IMR-90 (cell line): ENCODE measurements at places on chromosomes 13 and 19.

GRCh38 chr13:106105153-106105552 lies 430.3 kb downstream of the EFNB2 start:
- DNase-seq = peak; percentile 11

GRCh38 chr13:107395927-107396662 lies 819.2 kb downstream of the LIG4 start:
- no peak for DNase-seq

DNA sequence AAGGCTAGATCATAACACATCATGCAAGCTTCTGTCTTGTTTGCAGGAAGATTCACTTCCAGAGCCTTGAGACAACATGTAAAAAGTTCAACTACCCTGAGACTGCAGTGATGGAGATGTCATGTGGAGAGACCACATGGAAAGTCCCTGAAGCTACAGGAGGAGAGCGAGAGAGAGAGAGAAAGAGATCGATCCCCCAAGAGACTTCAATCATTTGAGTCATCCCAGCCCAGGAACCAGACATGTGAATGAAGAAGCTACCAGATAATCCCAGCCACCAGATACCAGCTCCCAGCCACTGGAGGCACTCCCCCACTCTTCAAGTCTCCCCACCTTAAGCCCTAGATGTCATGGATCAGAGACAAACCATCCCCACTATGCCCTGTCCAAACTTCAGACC lies 10.7 kb upstream of the EVI5L start:
- DNase-seq = no peak

DNA sequence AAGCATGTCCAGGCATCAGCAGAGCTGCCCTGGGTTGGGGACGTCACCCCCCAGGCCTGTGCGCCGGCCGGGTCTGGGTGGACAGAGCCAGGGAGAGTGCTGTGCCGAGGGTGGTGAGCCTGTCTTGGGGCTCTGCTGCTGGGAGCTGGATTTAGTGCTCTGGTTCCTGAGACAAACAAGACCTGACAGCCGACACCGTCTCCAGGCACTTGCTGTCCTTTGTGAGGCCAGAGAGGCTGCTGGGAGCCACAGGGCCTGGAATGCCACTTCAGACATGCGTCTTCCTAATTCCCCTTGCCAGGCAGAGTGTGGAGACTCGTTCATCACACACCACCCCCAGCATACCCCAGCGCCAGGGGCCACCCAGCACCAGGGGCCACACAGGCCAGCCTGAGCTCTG lies 165.8 kb downstream of the KDM4B start:
- DNase-seq = no peak

- no peak for DNase-seq
Observed at GRCh38 chr19:5321851-5322681, 18.5 kb downstream of the PTPRS start.

DNA sequence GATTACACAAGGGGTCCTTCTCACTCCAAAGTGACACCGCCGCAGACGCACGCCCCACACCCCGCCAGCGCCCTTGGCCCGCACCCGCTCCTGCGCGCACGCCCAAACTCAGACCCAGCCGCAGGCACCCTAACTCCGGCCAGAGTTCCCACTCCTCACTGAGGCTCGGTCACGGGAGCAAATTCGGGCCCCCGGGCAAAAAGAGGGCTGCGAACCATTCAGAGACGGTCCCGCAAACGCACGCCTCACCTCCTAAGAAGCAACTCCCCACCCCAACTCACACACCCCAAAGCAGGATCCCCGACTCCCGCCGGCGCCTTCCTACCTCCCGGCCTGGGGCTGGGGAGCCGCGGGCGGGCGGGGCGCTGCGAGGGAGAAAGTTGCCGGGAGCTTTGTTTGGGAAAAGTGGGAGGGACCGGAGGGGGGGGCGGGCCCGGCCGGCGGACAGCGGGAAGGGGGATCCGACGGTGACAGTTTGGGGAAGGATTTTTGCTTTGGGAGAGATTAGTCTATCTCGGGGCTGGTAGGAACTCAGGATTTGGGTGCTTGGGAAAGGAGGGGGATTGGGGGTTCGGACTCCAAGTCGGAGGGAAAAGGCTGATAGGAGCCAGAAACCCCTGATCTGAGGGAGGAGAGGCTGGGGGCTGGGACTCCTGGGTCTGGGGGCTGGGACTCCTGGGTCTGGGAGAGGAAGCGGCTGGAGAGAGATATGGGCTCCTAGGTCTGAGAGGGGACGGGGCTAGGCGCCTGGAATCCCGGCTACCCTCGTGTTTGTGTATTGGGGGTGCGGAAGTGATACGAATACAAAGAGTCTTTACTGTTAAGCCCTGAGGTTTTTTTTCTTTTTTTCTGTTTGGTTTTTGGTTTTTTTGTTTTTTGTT lies at the start of gene TEAD2:
Gene TEAD2 (minus strand): TSS at position 369 of the 881 bp plus-strand sequence. CDS start 2,341 bp downstream, outside the sequence.
- DNase-seq = peak; percentile 47

DNA sequence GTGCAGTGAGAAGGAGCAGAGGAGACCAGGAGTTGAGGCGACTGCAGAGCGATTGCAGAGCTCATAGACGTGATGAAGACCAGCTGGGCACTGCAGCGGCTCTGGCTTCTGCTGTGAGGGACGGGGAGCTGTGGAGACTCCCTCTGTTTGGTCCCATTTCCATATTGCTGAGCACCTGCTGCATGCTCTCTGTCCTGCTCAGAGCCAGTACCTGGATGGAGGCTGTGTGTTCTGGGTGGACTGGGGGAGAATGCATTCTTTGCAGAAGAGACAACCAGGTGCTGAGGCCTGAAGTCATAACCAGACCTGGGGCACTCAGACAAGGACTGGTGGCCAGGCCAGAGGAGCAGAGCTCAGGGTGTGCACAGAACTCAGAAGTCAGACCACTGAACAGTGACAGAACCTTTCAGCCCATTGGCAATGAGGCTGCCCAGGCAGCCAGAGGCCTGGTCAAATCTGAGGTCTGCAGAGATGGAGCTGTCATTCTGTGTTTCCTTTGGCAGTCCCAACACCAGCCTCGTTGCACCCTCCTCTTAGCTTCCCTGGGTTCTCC lies 1.3 kb upstream of the A1BG start:
- no peak for DNase-seq

DNA sequence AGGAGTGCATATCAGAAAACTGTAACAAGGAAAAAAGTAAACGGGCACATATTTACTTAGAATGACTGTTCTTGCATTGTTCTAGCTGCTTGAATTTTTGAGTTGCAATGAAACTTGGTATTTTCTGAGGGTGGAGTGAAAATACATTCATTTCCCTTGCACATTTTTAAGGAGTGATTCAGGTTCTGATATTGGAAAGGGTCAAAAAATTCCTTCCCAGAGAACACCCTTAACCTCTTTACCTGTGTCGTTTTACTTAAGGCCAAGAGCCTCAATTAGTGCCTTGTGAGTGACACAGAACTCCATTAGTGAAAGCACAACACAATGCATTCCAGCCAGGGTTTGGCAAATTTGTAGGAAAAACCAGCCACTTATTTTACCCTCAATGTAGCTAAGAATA lies 2.3 kb downstream of the ITGBL1 start:
- peak; percentile 33 for DNase-seq

- no peak for DNase-seq
Observed at GRCh38 chr19:46209051-46209450, 20.5 kb upstream of the IGFL1 start.

- DNase-seq = no peak
Observed at GRCh38 chr13:59658738-59659330, 504.9 kb downstream of the DIAPH3 start.

- DNase-seq = peak; percentile 23
Observed at GRCh38 chr19:49327878-49328544, 3.0 kb upstream of the SLC6A16 start.

DNA sequence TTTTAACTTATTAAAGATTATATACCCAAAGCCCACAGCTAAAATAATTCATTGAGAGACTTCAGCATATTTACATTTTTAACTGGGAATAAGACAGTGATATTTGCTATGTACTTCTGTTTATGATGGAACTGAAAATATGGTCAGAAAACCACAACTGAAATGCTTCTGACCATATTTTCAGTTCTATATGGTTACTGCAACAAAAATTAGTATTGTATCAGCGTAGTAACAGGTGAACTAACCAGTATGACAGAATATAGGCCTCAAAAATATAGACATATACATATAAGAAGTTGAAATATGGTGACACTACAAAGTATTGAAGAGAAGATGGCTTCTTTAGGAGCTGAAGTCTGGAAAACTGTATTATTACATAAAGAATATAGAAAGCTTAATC lies 857.4 kb downstream of the OLFM4 start:
- no peak for DNase-seq

DNA sequence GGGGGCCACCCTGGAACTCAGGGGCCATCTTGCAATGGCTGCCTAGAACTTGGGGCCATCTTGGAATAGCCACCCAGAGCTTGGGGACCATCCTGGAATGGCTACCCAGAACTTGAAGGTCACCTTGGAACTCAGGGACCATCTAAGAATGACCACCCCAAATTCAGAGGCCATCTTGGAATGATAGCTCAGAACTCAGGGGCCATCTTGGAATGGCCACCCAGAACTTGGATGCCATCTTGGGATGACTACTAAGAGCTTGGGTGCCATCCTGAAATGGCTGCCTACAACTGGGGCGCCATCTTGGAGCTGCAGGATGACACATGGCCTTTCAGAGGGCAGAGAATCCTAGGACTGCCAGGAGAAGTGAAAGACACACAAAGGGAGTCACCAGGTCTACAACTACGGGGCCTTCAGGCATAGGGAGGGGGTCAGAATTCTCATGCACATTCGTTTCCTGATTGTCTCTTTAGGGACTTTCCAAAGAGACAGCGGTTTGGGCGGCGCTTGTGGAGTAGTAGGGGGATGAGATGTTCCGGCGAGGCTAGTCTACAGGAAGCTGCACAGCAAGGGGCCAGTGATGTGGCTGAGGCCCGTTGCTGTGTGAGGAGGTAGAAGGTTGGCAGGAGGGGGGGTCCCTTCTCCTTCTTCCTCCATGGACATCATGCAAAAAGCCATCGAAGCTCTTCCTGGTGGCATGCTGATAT lies 125.0 kb downstream of the IER2 start:
- DNase-seq = no peak

- peak; percentile 31 for DNase-seq
Observed at GRCh38 chr19:4139614-4140236, 13.7 kb upstream of the CREB3L3 start.

DNA sequence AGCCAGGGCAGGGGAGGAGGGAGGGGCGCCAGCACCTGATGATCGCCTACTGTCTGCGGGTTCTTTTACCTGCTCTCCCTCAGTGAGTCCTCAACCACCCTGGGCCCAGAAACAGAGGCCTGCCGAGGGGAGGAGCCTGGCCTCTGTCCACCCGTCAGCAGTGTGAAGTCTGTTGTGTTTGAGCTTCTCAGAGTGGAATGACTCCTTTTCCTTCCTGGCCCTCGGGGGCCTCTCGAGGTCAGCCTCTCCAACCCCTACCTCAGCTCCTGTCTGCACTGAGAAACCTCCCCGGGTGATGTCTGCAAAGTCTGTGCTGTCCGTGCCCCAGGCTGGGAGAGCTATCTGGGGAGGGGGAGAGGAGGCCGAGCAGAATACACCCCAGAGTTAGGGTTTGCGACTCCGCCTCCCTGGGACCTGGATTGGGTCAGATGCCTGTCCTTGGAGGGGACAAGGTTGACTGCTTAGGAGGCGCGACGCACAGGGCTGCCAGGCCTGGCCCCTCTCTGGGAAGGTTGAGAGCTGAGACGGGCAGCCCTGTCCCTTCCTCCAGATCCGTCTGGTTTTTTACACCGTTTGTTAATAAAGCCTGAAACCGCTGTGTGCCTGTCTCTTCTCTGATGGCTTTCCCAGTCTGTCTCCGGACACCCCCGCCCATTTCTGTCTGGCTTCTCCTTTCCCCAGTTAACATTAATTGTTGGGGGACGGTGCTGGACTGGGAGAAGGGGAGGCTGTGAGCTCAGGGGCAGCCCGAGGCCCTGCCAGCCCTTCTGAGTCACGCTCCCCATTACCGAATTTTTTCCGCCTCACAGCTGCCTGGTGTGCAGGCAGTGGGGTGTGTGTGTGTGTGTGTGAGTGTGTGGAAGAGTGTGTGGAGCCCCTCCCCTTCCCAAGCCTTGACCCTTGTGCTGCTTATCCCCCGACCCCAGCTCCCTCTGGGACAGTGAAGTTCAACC lies 989 bp upstream of the SSC5D start:
- DNase-seq = peak; percentile 97

DNA sequence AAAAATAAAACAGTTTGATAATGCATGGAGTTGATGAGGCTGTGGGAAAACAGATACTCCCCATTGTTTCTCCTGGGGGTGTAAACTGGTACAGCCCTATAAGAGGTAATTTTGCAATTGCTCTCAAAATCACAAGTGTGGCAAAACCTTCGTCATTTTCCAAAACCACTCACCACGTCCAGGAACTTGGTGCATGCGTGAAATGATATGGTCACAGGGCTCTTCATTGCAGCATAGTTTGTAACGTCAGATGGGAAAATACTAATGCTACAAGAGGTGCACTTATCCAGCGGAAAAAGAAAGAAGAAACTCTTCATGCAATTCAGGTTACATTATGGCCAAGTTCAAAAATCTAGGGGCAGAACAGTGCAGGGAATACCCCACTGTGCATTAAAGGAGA lies 11.9 kb upstream of the PLAUR start:
- DNase-seq = no peak

GRCh38 chr13:25214491-25215252 lies 42.6 kb upstream of the AMER2 start:
- DNase-seq = peak; percentile 21

DNA sequence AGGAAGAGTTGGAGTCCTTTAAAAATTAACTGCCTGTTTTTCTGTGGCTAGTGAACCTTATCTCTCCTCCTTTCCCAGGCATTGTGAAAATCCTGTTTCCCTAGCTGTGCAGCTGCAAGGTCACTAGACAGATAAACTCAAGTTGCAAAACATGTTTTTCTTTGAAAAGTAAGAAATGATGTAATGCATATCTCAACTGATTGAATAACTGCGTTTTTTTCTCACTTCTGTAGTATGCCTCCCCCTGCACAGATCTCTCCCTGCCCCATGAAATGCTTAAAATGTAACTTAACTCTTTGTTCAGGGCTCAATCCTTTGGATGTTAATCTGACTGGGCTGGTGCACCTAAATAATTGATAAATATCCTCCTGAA lies 27.7 kb upstream of the CYSLTR2 start:
- DNase-seq = peak; percentile 53

GRCh38 chr19:41864374-41864773 lies 4.3 kb downstream of the RPS19 start:
- no peak for DNase-seq

- peak; percentile 43 for DNase-seq
Observed at GRCh38 chr19:771332-771785, 20.4 kb downstream of the MISP start.

DNA sequence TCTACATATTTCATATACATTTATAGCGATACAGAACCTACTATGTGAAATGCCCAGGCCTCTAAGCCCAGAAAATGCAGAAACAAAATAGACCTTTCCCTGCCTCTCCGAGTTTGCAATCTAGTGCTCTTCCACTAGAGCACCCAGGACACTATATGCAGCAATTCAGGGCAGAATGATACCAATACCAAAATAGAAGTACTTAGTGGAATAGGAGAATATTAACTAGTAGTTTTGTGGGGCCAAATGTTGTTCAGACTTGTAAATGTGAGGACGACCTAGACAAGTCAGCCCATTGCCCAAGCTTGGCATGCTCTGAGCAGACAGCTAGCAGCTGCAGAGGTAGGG lies 35.8 kb upstream of the FLT1 start:
- no peak for DNase-seq

GRCh38 chr19:8366961-8367326 lies 3.0 kb downstream of the ANGPTL4 start:
- DNase-seq = no peak

GRCh38 chr19:6873708-6874431 lies 13.5 kb upstream of the ADGRE1 start:
- no peak for DNase-seq

- peak; percentile 46 for DNase-seq
Observed at GRCh38 chr13:59318320-59318930, 845.3 kb downstream of the DIAPH3 start.
